ENCODE measurements at places on chromosomes 16 and 17.

GRCh38 chr17:39769974-39770587 is 32.3 kb downstream of the GRB7 start:
- no peak for DNase-seq

- DNase-seq = no peak
Observed at GRCh38 chr17:31595666-31596381, 204.3 kb downstream of the RAB11FIP4 start.

DNA sequence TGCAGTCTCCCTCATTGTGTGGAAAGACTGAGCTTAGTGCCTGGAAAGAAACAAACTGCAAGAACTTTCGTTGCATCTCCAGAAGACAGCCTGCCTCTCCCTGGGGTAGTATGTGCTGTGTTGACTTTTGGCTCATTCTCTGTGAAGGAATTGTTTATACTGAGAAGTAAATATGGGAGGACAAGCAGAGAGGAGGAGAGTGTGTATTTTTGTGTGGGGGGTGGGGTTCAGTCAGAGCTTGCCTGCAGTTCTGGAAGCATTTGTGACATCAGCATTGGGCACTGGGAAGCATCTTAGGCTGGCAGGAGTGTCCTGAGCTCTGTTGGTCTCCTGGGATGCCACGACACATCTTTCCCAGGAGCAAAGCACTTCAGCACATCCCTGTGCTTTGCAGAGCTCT is 147.9 kb downstream of the HS3ST3B1 start:
- DNase-seq = no peak

GRCh38 chr17:65438708-65439294 is 122.6 kb downstream of the AXIN2 start:
- no peak for DNase-seq

DNA sequence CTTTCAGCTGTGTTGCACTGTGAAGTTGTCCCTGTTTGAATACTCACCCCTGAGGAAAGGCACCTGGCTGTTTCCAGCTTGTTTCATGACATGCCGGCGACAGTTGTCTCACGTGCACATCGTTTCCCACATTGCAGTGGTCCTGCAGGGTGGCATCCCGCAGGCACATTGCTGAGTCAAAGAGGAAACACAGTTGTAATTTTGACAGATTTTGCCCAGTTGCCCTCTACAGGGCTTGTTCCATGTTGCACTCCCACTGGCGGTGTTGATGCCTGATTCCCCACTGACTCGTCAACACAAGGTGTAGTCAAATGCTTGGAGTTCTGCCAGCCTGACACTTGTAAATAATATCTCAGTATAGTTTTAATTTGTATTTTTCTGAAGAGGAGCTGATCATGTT is 23.8 kb downstream of the EPN2 start:
- no peak for DNase-seq

DNA sequence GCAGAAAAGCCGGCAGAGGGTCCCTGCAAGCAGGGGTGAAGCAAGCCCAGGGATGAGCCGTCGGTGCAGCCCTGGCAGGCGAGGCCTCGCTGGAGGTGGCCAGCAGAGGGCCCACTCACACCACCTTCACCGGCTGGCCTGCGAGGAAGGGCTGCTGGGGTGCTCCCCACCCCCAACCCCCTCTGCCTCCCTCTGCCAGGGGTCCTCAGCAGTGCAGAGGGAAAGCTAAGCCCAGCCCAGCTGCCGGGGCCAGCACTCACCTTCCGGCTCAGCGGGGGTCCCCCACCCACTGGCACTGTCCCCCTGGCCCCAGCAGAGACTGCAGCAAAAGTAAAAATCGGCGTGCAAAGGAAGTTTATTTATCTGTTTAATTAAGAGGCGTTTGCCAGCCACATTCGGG is 113.4 kb downstream of the ENGASE start:
- no peak for DNase-seq

DNA sequence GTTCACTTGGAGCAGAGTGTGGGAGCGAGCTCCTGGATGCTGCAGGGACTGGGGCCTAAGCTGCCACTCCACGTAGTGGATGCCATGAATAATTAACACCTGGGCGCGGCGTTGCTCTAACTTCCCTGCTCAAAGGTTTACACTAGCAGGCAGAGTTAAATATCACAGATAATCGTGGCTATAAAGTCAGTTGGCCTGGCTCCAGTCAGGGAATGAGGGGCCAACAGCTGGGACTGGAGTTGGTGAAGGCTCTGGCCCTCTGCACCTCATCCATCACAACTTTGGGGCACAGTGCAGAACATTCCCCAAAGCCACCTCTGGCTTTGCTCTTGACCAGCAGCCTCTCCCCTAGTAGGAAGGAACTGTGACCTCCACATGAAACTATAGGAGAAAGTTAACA is 10.9 kb downstream of the HOXB4 start:
- DNase-seq = no peak

DNA sequence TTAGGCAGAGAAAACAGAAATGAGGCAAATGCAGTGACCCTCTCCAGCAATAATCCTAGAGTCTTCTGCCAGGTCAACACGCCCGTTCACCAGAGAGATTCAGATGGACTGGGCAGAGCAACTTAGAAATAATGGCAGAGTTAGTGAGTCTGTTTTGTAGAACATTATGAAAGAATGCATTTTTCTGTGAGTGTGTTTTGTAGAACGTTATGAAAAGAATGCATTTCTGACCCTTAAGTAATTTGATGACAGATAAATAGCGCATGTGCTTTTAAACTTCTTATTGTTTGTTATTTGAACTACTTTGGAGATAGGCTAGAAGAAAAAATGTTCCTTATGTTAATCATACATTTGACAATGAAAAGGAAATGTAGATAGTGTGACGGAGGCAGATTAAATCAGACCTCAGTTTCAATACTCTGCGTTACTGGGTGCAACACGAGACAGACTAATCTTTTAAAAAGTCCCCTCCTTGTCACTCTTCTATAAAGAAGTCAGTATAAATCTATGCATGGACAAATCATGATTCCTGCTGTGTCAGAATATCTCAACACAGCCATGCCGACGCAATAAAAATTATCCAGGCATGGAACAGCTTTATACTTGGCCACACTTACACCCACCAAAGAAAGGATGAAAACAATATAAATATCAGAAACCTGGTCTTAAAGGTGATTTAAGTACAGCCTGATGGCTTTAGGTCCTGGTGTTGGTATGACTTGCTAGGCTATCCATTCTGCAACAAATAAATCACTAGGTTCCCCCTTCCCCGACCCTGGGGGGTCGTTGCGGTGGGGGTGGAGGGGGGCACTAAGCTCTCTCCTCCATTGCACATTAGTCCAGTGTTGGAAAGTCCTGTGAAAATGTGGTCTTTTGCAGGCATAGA is 47.8 kb downstream of the MARCHF10 start:
- DNase-seq = no peak

Data from stimulated activated CD4-positive, alpha-beta T cell treated with anti-CD3 and anti-CD28 coated beads, Interleukin-1b, Interleukin-23, amount 100 ng/mL, for 1 hour (primary cell).